ENCODE measurements at places on chromosomes 16 and 17.

DNA sequence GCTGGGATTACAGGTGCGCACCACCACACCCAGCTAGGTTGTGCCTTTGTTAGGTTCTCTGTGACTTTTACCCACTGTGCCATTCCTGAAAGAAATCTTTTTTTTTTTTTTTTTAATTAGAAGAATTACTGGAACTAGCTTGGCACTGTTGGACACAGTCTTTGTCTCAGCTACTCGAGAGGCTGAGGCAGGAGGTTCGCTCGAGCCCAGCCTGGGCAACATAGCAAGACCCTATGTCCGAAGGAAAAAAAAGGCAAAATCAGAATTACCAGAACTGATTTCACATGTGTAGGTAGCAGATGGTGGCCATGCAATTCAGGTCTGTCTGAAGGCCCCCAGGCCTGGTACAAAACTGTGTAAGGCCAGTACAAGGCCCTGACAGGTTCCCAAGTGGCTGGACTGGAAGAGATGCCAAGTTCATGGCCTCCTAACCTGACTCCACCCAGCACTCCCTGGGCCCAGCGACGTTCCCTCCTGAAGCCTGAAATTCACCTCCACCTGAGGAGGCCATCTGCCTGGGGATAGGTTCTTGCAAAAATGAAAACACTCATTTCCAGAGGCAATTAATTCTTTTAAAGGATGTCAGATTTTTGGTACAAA lies 23.0 kb downstream of the CARHSP1 start:
- DNase-seq = no peak

GRCh38 chr17:51056813-51057510 lies 63.7 kb downstream of the SPAG9 start:
- DNase-seq = peak; percentile 90

DNA sequence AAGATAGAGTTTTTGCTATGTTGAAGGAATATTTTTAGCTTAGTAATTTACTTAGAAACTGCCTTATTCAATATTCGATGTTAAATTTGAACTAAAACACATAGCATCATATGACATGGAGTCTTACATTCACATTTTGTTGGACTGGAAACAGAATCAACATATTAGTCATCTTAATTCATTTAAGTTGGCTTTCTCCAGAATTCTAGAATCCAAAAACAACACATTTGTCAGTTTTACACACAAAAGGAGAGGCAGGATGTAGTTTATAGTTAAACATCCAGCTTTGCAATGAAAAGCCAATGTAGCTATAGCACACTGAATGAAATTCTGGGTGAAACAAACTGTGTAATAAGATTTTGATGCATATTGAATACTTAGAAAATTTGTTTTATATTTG lies 43.3 kb downstream of the WWOX start:
- DNase-seq = no peak

DNA sequence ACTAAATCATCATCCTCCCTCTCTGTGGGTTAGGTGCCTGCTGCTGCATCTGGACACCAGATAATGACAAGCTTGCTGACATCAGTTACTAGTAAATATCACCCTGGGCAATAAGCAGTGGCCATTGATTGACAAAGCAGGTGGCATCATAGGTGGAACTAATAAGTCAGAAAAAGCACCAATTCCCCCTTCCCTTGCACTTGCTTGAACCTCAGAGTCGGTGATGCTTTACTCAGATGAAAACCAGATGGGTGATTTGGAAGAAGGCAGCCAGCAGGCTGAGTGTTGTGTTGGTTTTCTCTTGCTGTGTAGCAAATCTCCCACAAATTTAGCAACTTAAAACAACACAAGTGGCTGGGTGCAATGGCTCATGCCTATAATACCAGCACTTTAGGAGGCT lies 146.9 kb upstream of the NOL11 start:
- no peak for DNase-seq

DNA sequence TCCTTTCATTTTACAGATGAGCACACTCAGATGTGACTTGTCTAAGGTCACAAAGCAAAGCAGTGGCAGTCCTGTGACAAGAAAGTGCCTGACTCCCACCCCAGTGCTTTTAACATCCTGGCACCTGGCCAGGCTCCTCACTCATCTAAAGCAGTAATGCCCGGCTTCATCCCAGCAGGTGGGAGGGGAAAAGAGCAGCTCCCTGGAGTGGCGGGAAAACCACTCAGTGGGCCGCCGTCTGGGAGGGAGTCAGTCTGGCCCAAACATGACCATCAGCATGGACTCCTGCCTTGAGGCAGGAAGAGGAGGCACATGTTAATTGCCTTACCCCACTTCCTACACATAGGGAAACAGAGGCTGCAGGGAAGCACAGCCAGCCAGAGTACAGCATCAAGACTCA lies 2.6 kb downstream of the PCGF2 start:
- DNase-seq = no peak

DNA sequence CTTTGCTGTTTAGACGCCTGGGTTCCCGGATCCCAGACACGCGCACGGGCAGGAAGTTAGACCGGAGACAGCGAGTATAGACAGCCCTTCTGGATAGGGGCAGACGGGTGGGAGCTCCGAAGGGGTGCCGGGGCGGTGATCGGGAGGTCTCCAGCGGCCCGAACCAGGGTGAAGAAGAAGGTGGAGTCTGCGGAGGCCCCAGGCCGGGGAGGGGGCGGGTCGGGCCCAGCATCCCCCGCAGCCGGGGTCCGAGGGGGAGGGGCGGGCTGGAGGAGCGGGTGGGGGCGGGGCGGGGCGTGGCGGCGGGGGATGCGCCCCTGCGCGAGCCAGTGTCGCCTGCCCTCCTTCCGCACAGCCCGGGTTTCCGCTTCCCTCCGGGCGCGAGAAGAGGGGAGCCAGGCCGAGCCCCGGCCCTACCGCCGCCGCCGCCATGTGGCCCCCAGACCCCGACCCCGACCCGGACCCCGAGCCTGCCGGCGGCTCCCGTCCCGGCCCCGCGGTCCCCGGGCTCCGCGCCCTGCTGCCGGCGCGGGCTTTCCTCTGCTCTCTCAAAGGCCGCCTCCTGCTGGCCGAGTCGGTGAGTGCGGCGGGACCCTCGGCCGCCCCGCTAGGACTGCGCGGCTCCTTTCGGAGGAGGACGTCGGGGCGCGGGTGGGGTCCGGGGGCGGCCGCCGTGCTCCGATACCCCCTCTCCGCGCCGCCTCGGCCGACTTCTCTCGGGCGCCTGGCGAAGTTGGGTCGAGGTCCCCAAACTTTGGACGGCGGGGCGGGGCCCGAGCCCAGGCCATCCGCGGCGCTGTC lies at the start of gene CMTM3:
TSS of gene CMTM3 (plus strand) at position 329 of the 801 bp plus-strand sequence. CDS start at position 431, 102 bp downstream.
- DNase-seq = no peak

- no peak for DNase-seq
These were observed 19.0 kb downstream of the BANP start for GRCh38 chr16:87970186-87970585.

GRCh38 chr17:46896991-46897390 lies 26.0 kb upstream of the GOSR2 start:
- DNase-seq = no peak

GRCh38 chr17:42135664-42136653 lies 13.4 kb downstream of the HSPB9 start:
- no peak for DNase-seq

- no peak for DNase-seq
These were observed 54.7 kb upstream of the ZNF423 start for GRCh38 chr16:49910541-49911071.

DNA sequence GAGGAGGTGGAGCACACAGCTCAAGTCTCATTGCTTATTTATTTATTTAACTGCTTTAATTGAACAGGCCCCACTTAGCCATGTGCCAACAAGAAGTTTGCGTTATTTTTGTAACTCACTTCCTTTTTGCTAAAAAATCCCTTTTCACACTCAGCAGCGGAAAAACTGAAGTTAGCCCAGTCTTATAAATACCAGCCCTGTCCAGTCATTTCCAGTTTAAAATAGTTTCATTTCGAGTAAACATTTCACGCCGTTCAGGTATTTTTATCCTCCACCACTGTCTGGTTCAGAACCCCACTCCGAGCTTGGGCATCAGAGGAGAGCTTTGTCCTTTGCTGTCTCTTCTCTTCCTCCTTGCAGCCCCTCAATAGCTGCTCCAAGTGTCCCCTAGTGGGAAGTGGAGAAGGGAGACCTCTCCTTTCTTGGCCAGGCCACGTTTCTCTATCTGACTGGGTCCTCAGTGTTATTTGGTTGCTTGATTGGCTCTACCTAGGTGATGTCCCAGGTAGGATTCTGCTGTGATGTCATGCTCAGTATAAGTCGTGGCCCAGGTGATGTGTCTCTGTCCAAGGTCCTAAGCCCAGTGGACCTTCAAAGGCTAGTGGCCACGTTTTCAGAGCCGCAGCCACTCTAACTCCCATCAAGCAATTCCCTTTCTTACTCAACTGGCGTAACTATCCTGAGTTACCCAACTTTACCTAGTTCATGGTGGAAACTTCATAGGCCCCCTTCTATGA lies 53.0 kb upstream of the GAS7 start:
- no peak for DNase-seq

DNA sequence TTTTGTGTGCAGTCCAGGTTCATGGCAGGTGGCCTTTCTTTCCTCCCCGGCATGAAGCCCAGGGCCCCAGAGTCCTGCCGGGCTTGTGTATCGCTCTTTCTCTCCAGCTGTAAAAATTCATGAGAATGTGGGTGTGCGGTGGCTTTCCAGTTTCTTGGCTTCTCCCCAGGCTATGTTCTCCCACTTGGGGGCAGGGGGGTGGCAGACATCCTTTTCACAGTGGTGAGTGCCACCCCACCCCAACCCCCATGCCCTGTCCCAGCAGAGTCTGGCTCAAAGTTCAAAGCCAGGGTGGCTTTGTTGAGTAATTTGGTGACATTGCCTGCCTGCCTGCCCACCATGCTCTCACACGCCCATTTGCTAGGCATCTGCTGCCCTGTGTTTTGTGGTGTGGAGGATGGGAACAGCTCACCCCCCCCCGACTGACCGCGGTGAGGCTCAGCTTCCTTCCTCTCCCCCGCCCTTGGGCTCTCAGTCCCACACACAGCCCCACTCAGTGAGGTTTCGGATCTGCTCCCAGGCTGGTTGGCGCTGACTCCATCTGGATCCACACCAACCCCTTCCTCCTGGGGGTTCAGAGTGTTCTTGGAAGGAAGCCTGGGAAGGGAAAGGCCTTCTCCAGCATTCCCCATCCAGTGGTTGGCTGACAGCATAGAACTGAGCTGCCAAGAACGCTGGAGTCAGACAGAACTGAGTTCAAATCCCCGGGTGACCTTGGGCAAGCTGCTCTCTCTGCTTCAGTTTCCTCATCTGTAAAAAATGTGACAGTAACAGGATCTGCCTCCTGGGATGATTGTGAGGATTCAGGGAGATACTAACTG lies 36.0 kb downstream of the CHD9 start:
- peak; percentile 89 for DNase-seq

DNA sequence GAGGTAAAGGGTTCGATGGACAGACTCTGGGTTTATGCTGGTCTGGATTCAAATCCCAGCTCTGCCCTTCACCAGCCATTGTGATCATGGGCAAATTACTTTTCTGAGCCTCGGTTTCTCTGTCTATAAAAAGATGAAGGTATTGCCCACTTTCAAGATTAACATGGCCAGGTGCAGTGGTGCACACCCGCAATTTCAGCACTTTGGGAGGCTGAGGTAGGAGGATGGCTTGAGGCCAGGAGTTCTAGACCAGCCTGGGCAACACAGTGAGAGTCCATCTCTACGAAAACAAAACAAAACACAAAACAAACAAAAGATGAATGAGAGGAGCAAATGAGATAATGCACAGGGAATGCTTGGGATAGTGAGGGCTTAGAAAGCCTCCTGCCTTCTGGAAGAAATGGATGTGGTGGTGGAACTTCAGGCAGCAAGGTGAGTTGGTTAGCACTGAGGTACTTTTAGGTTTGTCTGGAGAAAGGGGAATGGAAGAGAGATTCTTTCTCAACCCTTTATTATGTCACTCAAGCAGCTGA lies 8.5 kb downstream of the ADGRG3 start:
- no peak for DNase-seq

DNA sequence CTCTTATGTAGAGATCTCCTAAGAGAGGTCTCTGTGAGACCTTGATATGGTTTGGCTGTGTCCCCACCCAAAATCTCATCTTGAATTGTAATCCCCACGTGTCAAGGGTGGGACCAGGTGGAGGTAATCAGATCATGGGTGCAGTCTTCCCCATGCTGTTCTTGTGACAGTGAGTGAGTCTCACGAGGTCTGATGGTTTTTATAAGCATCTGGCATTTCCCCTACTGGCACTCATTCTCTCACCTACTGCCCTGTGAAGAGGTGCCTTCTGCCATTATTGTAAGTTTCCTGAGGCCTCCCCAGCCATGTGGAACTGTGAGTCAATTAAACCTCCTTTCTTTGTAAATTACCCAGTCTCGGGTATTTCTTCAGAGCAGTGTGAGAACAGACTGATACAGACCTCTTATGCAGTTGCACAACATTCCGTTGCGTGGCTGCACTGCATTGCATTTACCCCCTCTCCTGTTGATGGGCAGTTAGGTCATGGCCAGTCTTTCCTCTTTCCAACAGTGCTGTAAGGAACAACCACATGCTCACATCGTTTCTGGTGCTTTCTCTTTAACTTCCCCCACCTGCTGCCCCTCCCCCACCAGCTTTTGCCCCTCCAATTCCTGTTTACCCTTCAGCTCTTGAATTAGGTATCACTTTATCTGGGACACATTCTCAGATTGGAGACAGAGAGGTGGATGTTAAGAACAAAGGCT lies 43.6 kb upstream of the MED9 start:
- DNase-seq = no peak

DNA sequence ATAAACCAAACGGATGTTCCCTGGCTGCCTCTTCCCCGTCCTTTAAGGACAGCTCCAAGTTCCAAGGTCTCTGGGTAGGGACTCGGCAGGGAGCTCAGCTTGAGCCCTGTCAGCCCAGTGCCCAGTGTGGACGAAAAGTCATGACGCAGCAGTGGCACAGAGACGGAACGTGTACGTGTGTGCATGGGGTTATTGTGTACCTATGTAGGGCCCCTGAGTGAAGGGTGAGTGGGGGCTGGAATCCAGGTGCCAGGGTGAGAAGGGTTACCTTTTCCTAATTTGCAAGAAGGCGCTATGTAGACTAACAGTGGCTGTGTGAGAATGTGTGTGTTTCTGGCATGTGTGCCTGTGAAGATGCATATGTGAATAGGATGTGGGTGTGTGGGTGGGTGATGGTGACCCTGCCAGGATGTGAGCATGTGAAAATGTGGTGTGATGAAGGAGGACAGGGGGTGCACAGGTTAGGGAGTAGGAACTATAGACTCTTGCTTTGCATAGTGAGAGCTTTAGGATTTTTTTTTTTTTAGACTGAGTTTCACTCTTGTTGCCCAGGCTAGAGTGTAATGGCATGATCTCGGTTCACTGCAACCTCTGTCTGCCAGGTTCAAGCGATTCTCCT lies 6.0 kb downstream of the SCN4A start:
- no peak for DNase-seq
